ENCODE measurements at places on chromosomes 3 and 15.

DNA sequence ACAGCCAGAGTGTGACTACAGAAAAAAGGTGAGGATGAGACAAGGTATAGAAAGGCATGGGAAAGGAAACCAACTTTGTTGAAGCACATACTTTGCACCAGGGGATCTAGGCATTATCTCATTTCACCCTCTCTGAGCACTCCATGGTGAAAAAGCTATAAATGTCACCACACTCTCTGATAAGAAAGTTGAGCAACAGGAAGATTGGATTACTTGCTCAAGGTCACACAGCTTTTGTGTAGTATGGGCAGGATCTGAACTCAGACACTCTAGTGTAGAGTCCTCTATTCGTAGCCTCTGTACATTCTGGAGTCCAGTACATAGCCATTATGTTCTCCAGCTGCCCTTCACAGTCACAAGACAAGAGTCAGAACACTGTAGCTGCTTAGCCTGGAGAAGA is 163.4 kb upstream of the SEMA6D start:
- no peak for DNase-seq

DNA sequence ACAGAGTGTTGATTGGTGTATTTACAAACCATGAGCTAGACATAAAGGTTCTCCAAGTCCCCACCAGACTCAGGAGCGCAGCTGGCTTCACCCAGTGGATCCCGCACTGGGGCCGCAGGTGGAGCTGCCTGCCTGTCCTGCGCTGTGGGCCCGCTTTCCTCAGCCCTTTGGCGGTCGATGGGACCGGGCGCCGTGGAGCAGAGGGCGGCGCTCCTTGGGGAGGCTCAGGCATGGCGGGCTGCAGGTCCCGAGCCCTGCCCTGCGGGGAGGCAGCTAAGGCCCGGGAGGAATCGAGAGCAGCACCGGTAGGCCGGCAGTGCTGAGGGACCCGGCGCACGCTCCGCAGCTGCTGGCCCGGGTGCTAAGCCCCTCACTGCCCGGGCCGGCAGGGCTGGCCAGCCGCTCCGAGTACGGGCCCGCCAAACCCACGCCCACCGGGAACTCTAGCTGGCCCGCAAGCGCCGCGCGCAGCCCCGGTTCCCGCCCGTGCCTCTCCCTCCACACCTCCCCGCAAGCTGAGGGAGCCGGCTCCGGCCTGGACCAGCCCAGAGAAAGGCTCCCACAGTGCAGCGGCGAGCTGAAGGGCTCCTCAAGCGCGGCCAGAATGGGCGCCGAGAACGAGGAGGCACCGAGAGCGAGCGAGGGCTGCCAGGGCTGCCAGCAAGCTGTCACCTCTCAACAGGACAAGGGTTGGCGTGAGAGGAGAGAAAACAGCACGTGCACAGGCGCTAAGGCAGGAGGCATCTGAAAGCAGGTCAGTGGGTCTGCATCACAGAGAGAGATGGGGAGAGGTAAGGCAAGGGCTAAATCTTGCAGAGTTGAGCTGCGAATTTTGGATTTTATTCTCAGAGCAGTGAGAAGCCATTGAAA is 5.9 kb upstream of the EPB42 start:
- DNase-seq: no peak

DNA sequence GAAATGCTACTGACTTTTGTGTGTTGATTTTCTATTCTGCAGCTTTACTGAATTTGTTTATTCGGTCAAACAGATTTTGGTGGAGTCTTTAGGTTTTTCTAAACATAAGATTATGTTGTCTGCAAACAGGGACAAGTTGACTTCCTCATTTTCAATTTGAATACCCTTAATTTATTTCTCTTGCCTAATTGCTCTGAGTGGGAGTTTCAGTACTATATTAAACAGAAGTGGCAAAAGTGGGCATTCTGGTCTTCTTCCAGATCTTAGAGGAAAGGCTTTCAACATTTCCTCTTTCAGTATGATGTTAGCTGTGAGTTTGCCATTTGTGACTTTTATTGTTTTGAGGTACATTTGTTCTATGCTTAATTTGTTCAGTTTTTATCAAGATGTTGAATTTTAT is 268.5 kb downstream of the WNT5A start:
- DNase-seq: no peak

GRCh38 chr3:158379517-158379916 is 191.5 kb upstream of the MLF1 start:
- DNase-seq: no peak

DNA sequence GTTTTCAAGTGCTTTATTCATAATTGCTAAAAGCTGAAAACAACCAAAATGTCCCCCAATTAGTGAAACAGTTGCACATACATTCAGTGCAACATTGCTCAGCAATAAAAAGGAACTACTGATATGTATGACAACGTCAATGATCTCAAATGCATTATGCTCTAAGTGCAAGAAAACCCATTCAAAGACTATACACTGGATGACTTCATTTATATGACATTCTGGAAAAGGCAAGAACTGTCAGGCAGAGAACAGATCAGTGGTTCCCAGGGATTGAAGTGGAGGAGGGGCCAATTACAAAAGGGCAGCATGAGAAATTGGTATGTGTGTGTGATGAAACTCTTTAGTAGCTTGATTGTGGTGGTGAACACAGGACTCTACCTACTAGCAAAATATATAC is 585.6 kb downstream of the TBL1XR1 start:
- no peak for DNase-seq

- DNase-seq: no peak
These were observed 175.3 kb downstream of the UACA start for GRCh38 chr15:70587896-70588567.

DNA sequence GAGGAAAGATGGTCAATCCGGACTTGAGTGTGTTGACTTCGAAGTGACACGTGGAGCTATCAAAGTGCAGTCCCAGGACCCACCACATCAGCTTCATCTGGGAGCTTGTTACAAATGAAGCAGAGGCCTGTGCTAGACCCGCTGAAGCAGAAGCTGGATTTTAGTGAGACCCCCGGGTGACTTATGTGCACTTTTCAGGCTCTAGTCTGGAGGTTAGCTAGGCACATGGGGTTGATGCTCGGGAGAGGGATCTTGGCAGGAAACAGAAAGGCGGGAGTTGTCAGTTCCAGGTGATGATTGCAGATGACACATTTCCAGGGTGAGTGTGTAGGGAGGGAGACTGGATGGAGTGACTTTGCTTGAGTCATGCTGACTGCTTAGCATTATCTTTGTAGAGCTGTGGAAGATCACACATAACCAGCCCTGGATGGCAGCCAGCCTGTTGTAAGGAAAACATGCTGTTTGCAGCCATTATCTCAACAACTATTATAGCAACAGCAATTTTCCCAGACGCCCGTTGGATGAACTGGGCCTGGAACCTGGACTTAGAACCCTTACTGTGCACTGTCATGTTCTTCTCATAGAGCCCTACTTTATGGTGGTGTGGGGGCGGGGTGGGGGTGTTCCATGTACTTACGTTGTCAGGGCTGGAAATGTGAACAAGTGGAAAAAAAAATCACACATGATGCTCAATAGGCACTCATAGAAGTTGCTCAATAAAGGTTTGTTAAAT is 122.4 kb downstream of the THSD4 start:
- DNase-seq: no peak

DNA sequence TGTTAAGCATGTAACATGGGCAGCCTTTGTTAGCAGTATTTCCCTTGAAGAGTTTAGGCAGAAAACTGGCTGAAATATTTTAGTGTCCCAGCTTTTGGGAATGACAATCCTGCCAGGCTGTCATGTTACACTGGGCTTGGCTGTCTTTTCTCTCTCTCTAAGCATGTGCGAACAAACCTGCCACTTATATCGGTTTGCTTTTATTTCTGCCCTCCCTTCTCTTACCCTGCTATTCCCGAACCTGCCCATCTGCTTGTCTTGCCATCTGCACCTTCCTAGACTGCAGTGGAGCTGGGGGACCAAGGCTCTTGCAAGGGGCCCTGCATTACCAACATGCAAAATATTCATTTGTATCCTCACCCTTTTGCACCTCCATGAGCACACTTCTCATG is 339.6 kb downstream of the EPHB1 start:
- DNase-seq: no peak

DNA sequence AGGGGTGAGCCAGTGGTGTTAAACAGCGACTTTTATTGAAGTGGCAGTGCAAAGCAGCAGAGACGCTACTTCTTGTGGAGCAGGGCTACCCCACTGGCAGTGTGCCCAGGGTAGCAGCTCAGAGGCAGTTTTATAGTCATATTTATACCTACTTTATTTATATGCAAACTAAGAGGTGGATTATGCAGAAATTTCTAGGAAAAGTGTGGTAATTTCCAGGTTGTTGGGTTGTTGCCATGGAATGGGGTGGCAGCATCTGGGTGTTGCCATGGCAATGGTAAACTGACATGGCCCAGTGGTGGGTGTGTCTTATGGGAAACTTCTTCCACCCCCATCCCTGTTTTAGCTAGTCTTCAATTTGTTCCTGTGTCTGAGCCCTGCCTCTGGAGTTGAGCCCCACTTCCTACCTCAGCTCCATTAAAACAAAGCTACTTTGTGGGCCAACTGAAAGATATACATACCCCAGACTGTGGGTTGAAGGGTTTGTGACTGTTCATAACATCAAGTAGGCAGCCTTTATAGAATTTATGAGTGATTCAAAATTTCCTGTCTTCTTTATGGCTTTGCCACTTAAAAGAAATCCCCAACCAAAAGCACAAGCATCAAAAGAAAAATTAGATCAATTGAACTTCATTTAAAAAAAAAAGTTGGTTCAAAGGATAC is 60.3 kb downstream of the EBLN2 start:
- no peak for DNase-seq

DNA sequence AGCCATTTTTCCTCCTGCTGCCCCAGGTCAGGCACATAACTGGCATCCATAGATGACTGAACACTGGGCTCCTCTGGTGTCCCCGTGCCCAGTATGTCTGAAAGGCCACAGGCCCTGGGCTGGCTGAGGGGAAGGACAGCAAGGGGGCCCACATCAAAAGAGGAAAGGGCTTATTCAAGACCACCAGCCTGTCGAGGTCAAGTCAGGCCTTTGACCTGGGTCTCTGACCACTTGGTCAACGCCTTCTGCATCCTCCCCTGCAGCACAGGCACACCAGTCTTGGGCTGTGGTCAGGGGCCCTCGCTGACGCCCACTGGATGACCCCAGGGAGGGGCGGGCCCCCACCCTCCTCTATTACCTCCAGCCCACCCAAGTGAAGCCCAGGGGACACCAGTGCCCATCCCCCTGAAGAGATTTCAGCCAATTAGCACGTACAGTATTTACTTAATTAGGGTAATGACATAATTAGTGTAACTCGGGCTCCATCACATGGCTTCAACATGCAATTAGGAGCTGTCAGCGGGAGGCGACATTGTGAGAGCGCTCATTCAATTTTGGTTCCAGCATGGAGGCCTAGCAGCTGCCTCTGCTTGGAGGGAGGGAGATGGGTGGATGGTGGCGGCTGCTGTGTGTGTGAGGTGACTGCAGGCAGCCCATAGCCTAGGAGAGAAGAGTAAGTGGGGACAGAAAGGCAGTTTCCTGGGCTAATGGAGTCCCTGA is 13.5 kb upstream of the DNAH1 start:
- DNase-seq: no peak

DNA sequence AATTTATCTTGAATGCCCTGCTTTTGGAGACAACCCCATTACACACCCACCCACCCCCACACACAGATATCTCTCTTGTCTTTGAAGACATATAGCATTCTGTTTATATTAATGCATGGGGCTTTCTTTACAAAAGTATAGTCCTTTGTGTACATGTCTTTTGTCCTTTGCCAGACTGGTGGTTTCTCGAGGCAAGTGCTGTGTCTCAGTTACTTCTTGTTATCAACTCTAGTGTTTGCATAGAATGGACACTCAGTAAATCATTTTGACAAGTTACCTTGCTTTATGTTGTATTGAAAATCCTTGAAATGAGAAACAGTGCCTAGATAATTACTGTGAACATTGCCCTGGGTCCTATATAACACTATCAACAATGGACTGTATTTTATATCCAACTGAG is 33.9 kb downstream of the KBTBD8 start:
- no peak for DNase-seq

Data from hematopoietic multipotent progenitor cell treated with erythropoietin and hydrocortisone succinate and interleukin-3 and kit ligand, for 17 days (in vitro differentiated cells).